Liver (tissue), 10 donors: ENCODE measurements at places on chromosomes 5 and 9. TPM values are rescaled to one million over a fixed set of nuclear protein-coding genes. Genes with fewer than 3 reads are reported as not detected.

DNA sequence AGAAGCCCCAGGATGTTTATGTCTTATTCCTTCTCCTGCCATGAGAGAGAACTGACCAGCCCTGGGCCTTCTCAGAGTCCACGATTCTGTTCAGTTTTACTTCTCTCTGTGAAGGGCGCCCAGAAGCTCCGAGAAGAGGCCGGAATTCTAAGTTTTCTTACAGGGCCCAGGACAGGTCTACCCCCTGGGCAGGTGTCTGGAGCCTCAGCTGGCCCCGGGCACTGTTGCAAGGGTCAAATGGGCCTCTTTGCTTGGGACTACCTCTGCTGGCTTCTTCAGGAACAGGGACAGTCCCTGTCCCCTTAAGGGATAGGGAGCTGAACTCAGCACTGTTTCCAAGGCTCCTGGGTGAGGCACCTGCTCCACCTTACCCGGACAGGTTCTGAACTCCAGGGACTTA is 55.0 kb downstream of the RASGEF1C start:
- peak; percentile 29 for DNase-seq

DNA sequence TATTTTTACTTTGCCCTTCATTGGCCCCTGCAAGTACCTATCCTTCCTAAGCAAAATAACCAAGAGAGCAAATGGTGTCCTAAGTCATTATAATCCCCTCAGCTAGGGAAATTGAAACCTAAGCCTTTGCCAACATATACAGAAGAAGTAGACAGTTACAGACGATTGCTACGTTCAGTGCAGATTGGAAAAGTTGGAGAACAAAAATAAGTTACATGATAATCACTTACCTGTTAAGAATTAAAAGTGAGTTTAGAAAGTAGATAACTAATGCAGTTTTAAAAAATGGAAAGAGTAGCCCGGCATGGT is 244.8 kb downstream of the MPDZ start:
- no peak for DNase-seq

DNA sequence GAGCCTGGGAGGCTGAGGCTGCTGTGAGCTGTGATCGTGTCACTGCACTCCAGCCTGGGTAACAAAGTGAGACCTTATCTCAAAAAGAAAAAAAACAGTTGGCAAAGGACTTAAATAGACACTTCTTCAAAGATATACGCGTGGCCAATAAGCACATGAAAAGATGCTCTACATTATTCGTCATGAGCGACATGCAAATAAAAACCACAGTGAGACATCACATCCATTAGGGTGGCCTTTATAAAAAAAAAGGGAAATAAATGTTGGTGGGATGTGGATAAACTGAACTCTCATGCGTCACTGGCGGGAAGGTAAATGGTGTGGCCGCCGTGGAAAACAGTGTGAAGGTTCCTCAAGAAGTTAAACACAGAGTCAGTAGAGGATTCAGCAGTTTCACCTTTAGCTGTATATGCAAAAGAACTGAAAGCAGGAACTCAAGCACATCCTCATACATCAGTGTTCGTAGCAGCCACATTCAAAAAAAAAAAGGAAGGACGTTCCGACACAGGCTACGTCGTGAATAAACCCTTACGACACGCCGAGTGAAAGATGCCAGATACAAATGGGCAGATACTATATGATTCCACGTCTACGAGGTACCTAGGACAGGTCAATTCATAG is 24.5 kb upstream of the NRARP start:
- no peak for DNase-seq

DNA sequence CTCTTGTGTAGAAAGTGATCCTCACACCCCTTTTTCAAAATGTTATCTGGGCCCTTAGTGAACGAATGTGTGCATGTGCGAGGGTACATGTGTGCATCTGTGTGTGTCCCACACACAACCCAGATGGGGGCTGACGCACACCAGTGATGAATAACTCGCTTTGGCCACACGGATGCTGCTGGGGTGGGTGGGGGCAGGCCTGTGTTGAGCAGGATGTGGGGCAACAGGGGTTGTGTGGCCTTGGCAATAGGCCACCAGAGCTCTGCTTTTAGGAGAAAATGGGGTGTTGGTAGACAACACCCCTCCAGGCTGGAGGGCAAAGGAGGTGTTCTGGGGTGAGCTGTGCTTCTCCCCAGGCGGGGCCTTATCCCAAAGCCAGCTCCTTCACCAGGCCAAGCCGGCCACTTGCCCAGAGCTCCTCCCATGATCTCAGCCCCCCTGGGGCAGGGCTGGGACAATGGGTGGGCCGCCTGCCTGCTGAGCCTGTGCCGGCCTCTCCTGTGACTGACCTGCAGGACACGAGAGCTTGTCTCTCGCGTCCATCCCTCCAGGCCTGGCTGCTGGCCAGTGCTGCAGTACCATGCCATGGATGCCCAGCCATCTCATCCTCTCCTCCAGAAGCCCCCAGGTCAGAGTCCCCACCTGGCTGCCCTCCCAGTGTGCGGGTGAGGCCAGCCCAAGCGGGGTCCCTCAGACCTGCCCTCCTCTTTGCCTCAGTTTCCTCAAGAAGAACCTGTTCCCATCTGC is 1.7 kb downstream of the DBN1 start:
- no peak for DNase-seq

DNA sequence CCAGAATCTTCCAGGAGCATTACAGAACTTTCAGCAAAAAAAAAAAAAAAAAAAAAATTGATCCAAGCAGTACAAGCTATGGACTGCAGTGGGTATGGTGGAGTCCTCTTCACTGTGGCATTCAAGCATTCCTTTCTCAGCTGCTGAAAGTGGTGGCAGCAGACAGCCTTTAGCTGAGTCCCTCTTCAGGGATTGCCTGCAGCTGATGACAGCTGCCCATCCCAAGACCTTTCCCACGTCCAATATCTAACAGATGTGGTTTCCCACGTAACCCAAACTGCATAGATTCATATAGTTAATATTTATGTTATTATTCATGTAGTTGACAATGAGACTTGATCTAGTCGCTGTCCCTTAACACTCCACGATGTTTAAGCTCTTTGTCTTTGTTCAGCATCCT is 475.9 kb downstream of the TLE1 start:
- no peak for DNase-seq

DNA sequence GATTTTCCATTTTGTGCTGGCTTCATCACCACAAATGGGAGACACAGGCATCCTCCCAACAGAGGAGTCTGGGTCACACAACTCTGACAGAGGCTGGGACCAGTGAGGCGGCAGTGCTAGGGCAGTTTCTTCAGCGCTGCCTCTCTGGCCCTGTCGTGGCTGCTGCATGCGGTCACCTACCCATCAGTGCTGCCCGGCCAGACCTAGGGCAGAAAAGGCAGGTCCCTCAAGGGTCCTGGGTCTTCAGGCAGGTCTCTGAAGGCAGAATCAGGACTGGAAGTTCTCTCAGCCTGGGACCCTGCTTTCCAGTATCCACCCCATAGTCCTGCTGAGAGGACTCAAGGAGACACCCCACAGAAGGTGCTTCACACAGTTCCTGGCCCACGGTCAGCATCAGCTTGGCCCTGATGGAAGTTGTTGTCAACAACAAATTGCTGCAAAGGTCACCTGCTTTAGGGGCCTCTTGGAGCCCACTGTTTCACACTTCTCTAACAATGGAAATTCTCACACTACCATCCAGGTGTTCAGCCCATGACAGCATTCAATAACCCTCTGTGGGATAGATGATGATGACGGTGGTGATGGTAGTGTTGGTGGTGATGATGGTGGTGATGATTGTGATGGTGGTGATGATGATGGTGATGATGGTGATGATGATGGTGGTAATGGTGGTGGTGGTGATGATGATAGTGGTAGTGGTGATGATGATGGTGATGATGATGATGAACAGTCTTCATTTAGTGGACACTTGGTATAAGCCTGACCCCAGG is 146.4 kb upstream of the PPP1R26 start:
- no peak for DNase-seq

GRCh38 chr5:151773951-151774350 is 2.2 kb downstream of the G3BP1 start:
- no peak for DNase-seq

- DNase-seq: no peak
These were observed 925.3 kb upstream of the CDH10 start for GRCh38 chr5:25570067-25570583.

DNA sequence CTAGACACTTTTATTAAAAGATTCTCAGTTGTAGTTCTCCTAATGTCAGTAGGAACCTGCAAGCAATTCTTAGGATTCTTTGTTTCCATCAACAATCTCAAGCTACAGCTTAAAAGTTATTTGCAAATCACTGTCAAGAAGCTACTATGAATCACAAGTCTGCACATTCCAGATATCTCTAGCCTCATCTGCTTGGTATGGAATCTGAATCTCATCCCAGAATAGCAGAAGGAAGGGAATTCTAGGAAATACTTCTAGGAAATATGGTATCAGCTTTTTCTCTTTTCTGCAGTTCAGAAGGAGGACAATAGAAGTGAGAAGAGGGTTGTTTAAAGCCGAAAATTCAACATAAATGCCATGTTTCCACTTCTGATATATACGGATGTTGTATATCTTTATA is 792.2 kb upstream of the CDH9 start:
- DNase-seq: no peak

DNA sequence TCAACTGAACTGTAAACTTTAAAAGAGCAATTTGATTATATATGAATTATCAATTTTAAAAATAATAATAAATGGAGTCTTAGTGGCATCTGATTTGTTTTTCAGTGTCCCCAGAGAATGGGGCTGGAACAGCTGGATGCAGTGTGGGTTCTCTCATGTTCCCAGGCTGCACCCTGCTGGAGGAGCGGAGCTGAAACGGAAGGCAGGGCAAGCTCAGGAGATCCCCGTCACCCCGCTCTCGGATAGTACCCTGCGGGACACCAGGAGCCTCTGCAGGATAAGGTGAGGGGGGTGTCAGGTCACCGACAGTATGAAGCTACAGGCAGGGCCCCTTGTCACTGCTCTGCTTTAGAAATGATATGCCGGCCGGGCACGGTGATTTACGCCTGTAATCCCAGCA is 57.3 kb downstream of the S1PR3 start:
- no peak for DNase-seq

- no peak for DNase-seq
These were observed 9.5 kb downstream of the SH3PXD2B start for GRCh38 chr5:172444626-172445365.

- no peak for DNase-seq
These were observed 83.7 kb downstream of the HINT1 start for GRCh38 chr5:131081374-131081773.

DNA sequence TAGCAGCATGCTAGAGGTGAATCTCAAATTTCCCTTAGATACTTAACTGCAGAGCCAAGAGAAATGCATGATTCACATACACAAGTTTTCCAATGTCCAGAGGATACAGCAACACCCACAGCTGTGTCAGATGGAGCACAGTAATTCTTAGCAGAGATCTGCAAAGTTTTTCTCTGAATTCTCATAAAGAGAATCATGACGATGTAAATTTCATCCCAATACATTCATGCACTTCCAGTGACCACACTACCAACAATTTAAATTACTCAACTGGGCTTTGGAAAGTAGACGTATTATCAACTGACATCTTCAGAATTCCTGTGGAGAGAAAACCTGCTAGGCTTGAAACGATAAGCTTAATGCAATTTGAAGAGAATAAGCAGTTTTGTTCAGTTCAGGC is 378.8 kb upstream of the TLE4 start:
- DNase-seq: no peak

DNA sequence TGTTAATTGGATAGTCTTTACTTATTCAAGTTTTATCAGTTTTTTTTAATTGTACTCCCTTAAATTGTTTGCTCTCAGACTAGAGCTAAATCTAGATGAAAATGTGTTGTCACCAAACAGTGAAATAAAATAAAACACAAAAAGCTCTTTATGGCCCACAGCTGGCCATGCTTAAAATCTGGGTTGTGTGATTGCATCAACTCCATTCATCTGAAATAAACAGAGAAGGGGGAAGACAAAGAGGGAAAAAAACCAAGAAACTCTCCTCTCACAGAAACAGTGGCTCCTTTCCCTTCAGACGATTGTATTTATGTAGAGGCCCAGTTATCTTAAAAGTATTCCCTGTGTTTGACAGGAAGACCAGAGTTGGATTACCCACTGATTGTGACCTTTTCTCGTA is 422.4 kb downstream of the IRX1 start:
- no peak for DNase-seq

GRCh38 chr9:136204838-136205706 is at the start of gene LHX3:
Gene LHX3 (minus strand): TSS chr9:136205128. CDS start chr9:136205012, 116 bp downstream.
- peak; percentile 54 for DNase-seq

DNA sequence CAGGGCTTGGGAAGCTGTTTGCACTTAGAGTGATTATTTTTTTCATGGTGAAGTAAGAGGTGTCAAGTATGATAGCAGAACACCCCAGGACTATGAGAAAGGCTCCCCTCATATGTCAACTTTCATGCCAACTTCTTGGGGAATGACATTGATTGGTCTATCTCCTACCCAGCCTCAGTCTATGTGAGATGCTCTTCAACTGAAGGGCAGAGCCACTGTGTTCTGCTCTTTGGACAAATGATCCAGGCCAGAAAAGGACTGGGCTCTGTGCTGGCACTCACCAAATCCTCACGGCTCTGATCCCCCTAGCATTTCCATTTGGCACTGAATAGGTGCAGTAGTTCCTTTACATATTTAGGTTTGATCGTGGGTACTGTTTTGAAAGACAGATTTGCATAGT is 151.1 kb downstream of the DMRT2 start:
- DNase-seq: no peak

DNA sequence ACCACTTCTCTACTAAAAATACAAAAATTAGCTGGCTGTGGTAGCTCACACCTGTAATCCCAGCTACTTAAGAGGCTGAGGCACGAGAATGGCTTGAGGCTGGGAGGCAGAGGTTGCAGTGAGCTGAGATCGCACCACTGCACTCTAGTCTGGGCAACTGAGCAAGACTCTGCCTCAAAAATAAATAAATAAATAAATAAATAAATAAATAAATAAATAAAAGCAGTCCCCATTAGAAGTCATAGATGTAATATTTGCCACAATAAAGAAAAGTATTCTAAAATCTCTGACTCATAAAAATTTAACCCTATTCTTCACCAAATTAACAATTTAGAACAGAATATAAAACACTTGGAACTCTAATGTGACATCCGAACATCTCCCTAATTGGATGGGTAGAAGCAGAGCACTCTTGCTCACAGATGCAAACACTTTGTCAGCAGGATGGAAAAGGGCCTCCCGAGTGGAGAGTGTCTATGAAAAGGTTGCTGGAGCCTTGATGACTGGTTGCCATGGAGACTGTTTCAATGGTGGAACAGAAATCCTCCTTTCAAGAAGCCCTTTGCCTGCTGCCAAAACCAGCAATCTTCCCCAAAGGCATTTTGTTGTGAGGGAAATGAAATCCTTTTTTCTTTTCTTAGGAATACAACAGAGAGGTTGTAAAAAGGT is 38.9 kb upstream of the TRAF1 start:
- DNase-seq: no peak

DNA sequence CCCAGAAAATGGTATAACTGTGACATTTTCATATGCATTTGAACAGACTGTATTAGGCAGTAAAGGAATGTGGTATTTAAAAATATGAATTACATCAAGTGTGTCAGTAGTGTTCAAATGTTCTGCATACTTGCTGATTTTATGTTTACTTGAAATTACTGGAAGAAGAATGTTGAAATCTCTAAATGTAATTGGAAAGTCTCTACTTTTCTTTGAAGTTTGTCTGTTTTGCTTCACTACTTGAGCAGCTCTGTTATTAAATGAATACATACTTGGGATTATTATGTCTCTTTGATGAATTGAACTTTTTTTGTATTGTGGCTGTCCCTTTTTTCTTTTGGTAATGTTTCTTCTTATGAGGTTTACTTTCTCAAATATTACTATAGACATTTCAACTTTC is 205.6 kb downstream of the TAF11L14 start:
- no peak for DNase-seq

The SMIM33 gene
- 0.05 TPM for total RNA-seq

The ZDHHC11B gene
- 2.1 TPM for total RNA-seq

The CAPSL gene
- 0.37 TPM for total RNA-seq

The BARX1 gene
- not detected for total RNA-seq

The SPINK13 gene
- not detected for total RNA-seq

The SEMA6A gene
- total RNA-seq: 11.4 TPM

The CTNNAL1 gene
- 10.5 TPM for total RNA-seq

The LPAR1 gene
- total RNA-seq: 3.6 TPM
